ENCODE measurements at places on chromosomes 7 and 10.
A peak's percentile ranks its signal among the peaks of the same experiment; 100 is the strongest.

GRCh38 chr10:117933036-117933435 is 113.7 kb downstream of the RAB11FIP2 start:
- no peak for DNase-seq

- no peak for DNase-seq
Measured at GRCh38 chr10:42836096-42836495, 53.5 kb downstream of the BMS1 start.

GRCh38 chr10:76774987-76775603 is 862.5 kb downstream of the KCNMA1 start:
- no peak for DNase-seq

DNA sequence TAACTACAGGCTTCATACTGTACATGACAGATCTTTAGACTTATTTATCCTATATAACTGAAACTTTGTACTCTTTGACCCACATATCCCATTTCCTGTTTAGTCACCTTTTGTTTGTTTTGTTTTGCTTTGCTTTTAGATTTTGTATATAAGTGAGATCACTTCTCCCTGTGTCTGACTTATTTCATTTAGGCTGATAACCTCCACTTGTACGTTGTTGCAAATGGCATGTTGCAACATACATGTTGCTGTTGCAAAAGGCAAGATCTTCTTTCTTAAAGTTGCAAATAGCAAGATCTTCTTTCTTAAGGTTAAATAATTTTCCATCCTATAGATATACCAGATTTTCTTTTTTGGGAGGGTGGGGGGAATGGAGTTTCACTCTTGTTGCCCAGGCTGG is 341.5 kb downstream of the OTUD1 start:
- no peak for DNase-seq

DNA sequence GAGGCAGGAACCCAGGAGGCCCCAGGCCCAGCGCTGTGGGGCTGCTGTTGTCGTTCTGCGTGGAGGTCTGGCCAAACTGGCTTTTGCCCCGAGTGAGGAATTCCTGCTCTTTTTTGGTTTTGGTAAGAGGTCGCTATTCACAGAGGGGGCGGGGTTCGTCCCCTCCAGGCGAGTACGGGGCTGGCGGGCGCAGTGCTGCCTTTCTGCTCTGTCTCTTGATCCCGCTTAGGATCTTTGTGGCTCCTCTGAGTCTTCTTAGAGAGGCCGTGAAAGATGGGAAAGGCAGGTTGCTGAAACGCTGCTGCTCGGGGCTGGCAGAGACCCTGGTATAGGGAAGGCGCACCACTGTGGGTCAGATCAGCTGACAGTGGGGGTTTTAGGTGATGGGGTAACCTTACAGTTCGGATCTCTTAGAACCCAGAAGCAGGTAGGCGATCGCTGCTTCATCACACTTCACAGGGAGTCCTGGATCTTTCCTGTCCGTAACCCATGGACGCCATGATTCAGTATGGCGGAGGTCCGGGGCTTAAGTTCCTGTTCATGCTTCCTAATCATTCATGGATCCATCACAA is 136.7 kb downstream of the KIF20B start:
- DNase-seq: no peak

DNA sequence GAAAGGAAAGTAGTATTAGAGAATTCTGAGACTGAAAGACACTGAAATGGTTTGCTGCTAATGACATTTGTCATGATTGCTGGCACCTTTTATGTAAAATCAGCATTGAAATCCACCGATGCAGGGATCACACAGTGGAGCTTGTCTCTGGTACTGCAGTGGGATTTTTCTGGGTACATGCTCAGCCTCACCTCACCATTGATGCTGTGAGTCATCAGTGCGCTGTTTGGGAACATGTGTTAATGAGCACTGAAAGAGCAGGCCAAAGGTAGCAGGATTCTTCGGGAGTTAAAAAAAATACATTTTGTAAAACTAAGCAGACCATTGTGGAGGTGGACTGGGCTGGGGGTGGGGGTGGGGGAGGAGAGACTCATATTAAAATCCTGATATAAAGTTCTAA is 174.9 kb downstream of the CREB5 start:
- no peak for DNase-seq

DNA sequence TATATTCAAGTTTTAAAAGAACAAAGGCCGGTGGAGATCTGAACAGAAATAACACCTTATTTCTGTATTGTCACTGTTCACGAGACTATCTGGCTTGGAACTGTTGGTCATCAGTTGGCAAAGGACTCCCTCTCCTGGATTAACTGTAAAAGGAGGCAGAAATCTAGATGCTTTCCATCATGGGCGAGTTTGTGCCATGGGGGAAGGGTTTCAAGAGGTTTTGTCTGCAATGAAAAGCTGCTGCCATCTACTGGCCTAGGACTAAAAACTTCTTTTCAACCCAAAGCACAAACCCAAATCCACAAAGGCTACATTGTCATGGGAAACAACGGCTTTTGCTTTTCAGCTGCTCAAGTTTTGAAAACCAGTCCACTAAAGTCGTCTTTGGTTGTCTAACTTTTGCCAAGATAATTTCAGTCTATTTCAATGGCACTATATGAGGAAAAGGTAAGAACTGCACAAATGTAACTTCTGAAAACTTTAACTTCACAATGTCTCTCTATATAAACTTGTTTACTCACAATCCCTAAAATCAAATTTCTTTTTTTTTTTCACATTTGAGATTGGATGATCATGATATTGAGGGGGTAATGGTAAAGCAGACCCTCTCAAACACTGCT is 196.8 kb downstream of the SKAP2 start:
- DNase-seq: peak; percentile 3

DNA sequence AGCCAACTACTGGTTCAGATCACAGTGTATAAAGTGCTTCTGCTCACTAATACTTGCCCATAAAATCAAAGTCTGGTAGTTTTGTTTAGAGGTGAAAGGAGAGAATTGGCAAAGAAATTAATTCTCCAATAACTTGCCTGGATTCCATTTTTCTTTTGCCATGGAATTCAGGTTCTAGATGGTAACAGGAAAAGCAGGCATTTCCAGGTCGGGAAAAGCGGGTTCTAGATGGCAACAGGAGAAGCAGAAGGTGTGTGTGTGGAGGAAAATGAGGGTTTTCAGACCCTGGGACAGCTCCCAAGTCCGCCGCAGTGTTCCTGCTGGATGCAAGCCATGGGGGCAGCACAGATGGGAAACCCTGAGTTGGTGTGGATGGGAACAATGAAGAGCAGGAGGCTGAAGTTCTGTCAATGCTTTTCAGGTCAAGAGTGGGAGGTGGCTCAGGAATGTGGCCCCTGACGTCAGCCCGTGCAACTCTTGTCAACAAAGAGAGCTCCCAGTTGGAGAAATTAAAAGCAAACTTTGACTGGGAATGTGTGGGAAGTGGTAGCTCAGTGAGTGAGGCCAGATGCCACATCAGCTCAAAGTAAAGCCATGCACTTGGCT is 696.7 kb downstream of the LRMDA start:
- no peak for DNase-seq

DNA sequence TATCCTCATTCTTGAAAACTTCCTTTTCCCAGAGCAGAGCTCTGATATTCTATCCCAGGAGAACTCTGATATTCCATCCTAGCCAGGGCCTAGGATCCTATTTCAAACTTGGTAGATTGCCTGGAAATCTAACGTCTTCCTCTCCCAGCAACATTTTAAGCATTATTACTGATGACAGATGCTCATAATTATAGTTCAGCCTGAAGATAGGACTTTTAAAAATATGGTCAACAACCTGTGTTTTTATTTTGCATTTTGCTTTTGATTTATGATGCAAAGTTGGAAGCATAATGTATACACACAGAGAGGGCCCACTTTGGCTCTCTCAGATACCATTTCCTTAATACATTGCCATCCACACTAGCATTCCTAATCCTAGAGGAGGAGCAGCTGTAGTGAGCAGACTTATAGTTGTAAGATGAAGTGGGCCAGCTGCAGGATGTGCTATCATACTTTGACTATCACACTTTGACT is 457.4 kb upstream of the TPK1 start:
- DNase-seq: no peak

- no peak for DNase-seq
Measured at GRCh38 chr7:41103331-41103730, 599.6 kb downstream of the INHBA start.

DNA sequence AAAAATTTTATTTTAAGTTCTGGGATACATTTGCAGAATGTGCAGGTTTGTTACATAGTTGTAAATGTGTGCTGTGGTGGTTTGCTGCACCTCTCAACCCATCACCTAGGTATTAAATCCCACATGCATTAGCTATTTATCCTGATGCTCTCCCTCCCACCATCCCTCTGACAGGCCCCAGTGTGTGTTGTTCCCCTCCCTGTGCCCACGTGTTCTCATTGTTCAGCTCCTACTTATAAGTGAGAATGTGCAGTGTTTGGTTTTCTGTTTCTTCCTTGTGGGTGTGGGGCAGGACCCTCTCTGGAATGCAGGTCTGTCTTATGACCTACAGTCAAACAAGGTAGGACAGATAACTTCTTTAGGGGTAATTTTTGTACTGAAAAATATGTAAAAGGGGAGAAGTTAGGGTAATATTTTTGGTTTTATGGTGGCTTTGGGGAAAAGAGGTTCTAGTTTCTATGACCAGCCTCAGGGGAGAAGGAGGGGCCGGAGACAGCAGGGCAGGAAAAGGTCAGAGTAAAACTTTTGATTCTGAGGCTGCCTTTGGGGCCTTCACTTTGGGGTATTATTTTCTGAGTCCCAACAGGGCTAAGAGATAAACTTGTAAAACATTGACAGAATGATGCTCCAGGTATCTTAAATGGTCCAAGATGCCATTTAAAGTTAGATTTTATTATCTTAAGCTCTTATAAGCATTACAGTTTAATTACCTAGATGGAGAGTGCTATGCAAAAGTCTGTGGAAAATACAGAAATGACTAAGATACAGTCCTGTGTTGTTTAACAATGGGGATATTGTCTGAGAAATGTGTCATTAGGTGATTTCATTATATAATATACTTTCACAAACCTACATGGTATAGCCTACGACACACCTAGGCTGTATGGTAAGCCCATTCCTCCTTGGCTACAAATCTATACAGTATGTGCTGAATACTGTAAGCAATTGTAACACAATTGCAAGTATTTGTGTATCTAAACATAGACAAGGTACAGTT is 354.8 kb downstream of the ABCA13 start:
- DNase-seq: no peak

DNA sequence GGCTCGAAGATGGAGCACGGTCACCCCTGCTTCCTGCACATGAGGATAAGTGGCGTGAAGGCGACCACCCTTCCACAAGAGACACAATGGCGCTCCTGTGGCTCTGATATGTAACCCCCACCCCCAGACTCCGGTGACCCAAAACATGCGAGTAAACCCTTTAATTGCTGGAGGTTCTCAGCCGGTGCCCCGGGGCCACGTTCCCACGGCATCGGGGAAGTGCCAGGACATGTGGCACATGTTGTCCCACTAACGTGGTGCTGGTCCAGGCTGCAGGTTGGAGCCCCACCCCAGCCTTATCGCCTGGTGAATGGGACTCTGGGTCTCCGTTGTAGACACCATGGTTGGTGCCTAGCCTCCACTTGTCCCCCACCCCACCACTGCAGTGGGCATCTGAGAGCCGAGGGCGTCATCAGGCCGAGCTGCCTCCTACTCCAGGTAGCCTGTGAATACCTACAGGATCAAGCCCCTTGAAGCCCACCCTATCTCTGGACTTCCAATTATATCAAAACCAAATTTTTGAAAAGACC is 132.8 kb downstream of the PRKAG2 start:
- no peak for DNase-seq

DNA sequence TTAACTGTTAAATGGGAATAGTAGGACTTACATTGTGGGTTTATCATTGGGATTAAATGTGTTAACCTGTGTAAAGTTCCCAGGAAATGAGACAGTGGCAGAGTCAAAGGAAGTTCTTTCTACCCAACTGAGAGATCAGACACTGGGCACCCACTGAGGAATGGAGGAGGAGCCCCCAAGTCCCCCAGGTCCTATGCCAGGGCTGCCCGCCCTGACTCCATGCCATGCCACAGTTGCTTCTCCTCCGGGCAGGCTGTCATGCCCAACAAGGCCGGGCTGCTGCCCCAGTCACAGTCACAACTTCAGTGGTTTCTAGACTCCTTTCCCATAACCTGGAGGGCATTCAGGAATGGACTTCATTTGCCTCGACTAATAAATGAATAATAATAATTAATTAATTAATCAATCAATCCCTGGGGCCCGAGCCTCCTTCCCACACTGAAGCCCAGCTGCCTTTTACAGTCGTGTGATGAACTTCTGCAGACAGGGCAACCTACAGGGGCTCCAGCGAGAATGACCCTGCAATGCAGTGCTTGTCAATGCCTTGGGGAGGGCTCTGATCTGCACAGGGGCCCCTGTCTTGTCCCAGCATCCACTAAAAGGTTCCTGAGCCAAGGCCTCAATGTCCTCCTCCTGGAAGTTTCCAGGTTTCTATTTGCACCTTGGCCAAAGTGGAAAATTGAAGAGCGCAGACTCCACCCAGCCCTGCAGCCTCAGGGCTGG is 32.4 kb downstream of the DRGX start:
- DNase-seq: no peak

- DNase-seq: no peak
Measured at GRCh38 chr10:63760708-63761047, 239.5 kb downstream of the REEP3 start.

DNA sequence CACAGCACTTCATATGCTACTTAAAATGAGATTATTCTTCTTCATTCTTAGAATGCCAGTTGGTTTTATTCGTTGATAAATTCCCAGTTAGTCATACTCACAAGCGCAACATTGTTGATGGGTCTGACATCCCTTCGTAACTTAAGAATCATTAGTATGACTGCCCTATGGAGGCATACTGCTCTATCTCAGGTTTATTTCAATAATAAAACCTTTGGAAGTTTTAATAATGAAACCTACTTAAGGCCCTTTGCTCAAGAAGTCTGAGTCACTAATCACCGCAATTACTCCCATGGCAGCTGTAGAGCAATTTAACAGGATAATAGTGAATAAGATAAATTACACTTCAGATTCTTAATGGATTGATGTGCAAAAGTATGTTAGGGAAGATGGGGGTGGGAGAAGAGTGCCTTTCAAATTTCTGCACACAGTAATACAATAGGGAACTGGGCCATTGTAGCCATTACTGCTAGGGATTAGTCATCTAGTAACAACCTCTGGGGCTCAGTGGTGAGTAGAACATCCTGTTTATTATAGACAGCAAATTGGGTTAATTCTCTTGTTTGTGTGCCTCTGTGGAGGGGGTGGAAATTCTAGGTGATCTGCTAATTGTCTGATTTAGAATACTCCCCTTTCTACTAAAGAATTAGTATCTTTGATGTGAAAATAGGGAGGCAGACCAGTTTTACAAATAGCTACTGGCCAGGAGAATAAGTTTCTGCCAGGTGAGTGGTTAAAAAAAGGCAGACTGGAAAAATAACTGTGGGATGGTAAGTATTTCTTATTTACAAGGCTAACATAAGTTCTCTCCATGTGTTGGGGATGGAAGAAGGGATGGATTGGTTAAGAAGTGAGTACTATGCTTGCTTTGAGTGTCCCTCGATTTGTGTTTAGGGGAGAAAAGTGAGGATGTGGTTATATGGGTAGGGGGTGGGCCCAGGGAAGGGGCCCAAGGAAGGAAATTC is 74.5 kb upstream of the VKORC1L1 start:
- no peak for DNase-seq

All from activated CD8-positive, alpha-beta memory T cell treated with anti-CD3 and anti-CD28 coated beads for 4 hours (primary cell).